ENCODE measurements at places on chromosomes 6 and 20. TPM values are rescaled to one million over a fixed set of nuclear protein-coding genes. Genes with fewer than 3 reads are reported as not detected.

DNA sequence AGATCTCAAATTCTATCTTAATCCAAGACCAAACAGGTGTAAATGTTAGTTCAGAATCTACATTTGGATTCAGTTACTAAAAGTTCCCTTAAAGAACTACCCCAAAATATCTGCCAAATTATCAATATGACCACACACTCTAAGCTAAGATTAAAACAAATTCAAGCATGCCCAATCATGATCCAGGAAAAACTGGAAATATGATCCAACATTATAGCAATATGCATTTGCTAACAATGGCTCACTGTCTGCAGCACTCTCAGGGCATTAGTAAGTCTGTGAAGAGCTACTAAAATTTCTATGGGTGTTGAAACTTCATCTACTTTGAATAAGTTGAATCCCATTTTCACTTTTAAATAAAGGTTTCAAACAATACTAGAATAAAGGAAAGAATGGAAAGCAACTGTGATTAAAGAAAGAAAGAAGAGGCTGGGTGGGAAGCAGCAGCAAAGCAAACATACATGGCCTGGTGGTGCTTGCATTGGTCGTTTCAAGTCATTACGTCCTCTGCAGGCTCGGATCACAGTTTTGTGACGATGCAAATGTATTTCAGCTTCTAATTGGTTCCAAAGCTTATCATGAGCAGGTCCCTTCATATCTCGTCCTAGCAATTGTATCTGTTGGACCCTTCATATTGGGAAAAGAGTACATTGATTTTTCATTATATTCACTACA is 29.2 kb downstream of the GOPC start:
- no peak for DNase-seq

DNA sequence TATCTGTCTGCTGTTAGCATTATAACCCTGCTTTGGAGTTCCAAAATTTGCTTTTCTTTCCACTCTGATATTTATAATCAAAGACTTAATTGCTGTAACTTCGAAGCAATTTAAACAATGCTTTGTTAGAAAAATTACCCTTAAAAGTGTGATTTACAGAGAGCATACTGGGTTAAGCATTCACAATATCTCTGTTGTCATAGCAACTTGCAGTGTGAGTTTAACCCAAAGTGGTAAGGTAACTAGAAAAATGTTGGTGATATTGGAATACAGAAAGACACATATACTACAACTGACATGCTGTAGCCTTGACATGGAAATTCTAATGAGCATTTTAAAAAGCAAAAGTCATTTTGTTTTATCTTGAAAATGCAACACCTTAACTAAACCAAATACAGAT is 70.4 kb upstream of the SMLR1 start:
- no peak for DNase-seq

GRCh38 chr20:57555457-57556184 is 5.3 kb upstream of the PCK1 start:
- DNase-seq = no peak

DNA sequence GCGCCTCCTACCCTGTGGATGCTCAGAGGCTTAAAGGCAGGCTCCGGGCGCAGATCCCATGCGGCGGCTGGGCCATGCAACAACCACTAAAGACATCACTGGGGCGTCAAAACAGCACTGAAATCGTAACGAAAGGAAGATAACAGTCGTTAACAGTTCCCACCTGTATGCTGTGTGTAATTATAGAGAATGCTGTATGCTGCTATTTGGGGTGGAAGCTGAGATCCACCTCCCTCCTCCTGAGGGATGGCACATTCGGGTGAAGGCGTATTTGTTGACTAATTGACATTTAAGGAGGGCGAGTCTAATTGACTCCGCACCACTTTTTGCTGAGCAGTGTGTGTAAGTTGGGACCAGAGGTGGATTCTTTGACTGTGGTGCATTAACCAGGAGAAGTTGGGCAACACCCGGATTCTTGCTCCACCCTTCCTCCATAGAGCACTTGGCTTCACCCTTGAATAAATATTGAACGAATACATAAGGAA is 687 bp downstream of the SLC35A1 start:
- DNase-seq = no peak

DNA sequence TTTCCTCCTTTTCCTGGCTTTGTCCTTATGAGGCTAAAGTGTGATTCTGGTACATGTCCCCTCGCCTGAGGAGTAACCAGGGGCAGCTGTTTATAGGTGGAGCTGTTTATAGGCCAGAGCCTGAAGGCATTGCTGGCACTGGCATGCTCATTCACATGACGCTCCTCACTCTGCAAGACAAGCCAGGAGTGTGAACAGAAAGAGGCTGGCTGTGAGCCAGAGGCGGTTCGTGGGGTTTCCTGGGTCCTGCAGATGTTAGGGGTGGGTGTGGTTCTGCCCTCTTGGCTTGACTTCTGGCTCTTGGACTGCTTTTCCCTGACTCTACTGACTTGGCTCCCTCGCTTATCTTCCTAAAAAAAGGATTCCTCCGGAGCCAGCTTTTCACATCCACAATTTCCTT is 12.8 kb upstream of the MDFI start:
- no peak for DNase-seq

DNA sequence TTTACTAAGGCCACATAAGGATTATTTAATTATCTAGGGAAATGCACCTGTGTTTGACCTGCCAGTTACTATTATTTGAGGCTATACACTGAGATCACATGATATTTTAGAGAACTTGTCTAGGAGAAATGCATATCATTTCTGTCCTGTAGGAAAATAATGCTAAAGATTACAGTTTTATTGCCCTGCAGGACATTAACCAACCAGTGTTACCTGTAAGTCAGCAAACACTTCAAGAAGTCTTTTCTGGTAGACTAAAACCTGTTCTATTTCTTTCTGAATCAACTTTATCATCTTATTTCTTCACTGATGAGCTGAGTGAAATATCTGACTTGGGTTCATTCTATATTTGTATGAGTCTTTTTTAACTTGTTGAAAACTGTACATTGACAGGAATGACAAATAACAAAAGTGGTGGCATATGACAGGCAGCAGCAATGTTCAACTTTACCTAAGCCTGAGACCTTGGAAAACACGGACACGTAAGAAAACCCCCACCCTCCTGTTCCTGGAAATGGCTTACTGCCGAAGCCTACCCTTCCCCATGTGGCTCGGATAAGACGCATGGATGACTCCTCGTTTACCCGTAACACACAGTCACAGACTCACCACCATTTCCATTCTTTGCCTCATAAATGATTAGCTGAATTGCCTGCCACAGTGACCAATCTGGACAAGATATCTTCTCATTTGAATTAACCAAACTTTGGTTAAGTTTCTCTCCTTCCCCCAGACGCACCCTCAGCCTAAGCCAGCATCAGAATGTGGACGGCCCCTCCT is 118.0 kb upstream of the CD93 start:
- DNase-seq = no peak

DNA sequence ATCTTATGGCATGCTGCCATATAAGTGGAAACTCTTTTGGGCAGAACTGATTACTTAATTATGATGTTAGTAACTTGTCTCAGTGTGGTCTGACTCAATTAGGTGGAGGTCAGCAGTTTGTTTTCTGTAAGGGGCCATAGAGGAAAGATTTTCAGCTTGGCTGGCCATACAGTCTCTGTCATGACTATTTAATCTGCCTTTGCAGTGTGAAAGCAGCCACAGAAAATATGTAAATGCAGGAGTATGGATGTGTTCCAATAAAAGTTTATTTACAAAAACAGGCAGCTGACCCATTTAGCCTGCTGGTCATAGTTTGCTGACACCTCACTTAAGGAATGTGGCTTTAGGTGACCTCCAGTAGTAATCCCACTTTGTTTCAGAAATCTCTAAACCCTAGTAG is 700.7 kb downstream of the EPM2A start:
- no peak for DNase-seq

DNA sequence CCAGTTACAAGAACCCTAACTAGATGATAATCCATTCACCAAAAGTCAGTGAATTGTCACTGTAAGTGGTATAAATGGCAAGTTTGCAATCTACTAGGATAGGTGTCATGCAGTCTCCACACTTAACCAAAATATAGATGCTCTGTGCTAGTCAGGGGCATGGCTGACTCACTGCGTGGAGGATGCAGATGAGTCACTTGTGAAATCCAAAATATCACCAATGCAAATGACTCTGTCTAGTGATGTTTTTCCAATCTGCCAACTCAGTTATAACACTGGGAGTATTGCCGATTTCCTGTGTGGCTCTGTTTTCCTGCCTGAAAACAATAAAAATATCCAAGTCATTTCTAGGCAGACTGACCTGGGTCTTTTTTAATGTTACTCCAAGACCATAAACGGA is 47.8 kb upstream of the NRSN1 start:
- DNase-seq = no peak

GRCh38 chr20:64212755-64213154 is 42.8 kb upstream of the PCMTD2 start:
- DNase-seq = no peak

DNA sequence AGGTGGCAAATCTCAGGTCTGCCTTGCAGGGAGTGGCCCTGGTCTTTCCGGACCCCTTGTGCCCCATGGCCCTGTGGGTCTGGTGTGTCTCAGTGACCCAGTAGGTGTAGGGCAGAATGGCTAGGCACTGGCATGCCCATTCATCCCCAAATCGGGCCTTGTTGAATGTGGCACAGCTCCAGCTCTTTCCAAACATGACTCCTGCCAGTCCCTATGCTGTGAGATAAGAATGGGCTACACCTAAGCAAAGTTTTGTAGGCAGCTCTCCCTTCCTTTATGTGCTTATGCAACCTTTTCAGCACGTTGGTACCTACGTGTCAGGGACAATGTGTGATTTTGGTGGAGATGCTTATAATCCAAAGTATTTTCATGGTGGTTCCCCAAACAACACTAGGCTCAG is 33.9 kb downstream of the FOXO3 start:
- DNase-seq = no peak

GRCh38 chr6:159061805-159062563 is 17.2 kb upstream of the TAGAP start:
- DNase-seq = no peak

DNA sequence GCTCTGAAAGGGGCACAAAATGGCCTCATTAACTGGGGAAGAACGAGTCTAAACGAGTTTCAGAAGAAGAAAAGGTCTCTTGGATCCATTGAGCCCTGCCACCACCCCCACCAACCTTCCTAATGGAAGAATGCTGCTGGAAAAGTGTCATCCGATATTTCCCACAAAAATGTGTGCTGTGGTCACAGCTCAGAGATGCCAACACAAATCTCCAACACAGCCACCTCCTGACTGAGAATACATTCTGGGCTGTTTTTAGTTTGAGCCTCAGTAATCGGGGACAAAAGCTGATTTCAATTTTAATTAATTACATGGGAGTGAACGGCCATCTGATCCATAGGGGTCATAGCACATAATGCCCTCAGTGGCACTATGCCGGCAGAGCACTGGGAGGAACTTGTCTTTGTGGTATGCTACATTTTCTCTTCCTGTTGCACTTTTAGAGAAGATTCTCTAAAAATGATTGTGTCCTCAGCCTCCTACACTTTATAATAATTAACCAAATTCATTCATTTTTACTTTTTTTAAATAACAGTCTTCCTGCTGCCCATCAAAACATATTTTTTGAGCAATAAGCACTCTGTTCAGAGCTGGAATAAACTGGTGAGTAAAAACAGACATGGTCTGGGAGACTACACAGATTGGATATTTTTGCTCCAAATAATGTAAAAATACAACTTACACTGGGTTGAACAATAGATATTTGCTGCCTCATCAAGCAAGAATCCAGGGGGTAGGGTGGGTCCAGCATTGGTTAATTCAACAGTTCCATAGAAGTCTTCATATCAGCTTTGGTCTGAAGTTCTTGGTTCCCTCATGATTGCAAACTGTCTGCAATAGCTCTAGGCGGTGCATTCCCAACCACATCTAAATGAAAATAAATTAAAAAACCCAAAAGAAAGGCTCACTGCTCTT is 143.6 kb upstream of the TMEM170B start:
- no peak for DNase-seq

GRCh38 chr6:109105681-109106080 is 10.4 kb downstream of the CEP57L1 start:
- DNase-seq = no peak

GRCh38 chr20:46945465-46945864 is 50.8 kb downstream of the EYA2 start:
- DNase-seq = no peak

GRCh38 chr20:44410583-44411019 is 55.1 kb downstream of the HNF4A start:
- DNase-seq = no peak

- no peak for DNase-seq
These were observed 42.3 kb downstream of the STK38 start for GRCh38 chr6:36504982-36505381.

DNA sequence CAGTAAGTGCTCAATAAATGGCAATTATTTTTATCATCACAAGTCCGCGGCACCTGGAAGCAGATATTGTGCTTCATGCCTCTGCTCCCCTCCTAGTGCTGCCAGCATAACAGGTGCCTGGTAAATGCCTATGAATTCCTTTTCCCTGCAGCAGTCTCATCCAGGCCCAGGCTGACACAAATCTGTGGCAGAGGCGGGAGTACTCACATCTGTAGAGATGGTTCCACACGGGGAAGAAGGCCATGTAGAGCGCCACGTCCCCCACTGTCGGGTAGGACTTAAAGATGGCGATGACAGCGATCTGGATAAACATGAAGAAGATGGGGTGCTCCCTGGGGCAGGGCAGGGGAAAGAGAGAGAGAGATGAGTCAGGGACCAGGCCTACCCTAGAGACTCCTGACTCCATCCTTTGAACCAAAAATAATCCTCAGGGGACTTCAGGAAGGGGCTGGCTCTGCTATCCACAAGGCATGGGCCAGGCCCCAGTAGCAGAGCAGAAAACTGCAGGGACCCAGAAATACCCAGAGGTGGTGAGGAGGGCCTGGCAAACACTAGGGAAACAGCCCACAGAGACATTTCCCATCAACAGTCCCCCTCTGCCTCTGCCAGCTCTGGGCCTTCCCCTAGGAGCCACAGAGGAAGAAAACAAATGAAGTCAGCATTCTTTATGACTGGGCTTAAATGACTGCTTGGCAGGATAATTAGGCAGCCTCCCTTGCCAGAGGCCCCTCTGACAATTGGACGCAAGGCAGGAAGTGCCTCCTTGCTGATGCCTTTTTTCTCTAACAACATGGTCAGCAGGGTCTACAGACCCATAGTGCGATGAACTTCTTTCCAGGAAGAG is 23.0 kb downstream of the MAP1LC3A start:
- DNase-seq = no peak

GRCh38 chr6:112400282-112400681 is 53.2 kb downstream of the RFPL4B start:
- no peak for DNase-seq

GRCh38 chr20:56711018-56711417 is 81.9 kb downstream of the TFAP2C start:
- DNase-seq = no peak

DNA sequence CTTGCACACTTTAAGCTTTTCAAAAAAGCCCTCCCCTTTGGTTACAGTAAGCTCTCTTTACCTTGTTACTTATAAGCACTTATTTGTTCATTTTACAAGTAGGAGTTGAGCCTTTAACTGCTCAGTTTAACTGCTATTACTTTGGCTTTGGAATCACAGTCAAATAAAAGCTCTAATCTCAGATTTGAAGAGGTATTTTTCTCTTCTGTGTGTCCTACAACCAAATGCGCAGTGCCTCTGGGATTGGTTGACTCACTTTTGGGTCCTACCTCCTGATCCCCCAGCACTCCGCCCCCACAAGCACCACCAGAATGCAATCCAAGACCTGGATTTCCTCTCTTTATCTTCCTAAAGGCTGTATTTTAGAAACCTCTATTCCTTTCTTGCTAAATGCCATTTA is 2.5 kb downstream of the NCOA7 start:
- no peak for DNase-seq

Gene DEFB132
- total RNA-seq = not detected

Gene MLIP
- not detected for total RNA-seq

Gene DCDC2
- not detected for total RNA-seq

Gene IL17A
- total RNA-seq = not detected

Gene TGM2
- 20.8 TPM for total RNA-seq

Gene FAM162B
- not detected for total RNA-seq

All from activated B cell treated with CpG ODN at 0.5 μM for 24 hours (primary cell).